ENCODE measurements at places on chromosomes 16 and 17.

DNA sequence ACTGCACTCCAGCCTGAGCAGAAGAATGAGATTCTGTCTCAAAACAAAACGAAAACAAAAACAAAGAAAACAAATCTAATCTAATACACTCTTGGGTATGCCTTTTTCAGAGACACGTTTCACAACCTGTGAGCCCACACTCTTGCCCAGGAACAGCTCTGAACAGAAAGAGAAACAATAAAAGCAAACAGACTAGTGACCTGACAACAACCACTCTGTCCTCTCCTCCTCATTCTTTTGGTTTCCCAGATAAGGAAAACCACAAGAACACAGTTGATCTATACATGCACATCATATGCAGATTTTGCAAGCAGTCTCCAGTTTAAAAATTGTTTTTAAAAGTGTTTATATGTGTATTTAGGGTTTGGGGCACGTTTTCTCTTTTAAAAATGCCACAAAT is 1.3 kb downstream of the MKS1 start:
- DNase-seq: no peak

- DNase-seq: no peak
Observed at GRCh38 chr17:65985571-65985970, 206.4 kb downstream of the CEP112 start.

GRCh38 chr17:28737770-28738679 is 5.8 kb upstream of the TRAF4 start:
- no peak for DNase-seq

DNA sequence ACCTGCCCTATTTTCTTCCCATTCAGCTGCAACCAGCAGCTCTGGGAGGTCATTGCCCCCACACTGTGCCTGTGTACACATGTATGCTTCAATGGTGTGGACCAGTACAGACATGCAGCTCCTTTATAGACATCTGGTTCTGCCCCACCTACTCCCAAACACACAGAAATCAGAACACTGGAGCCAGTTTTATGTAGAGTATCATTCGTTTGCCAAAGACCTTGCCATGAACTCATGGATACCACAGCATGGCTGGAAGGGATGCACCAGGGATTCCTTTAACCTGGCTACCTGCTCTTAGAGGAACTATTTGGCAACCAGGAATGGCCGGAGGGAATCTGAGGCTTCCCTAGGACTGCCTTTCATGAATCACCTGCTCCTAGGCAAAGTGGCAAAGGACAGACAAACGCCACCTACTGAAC is 60.4 kb downstream of the ZFHX3 start:
- DNase-seq: no peak

DNA sequence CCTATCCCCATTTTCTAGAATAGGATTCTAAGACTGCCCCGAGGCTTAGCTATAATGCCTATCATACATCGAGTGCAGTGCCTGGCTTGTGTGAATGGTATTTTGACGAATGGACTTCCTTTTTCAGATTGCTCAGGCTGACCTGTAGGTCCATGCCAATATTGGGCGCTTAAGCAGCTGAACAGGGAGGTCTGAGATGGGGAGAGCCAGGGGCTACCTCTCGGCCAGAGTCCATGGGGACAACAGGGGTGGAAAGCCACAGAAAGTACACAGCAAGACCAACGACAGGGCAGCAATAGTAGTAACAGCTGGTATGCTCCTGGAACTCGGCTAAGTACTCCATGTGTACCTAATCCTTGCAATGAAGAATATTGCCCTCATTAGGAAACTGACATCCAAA is 91.7 kb upstream of the WSCD1 start:
- DNase-seq: no peak

DNA sequence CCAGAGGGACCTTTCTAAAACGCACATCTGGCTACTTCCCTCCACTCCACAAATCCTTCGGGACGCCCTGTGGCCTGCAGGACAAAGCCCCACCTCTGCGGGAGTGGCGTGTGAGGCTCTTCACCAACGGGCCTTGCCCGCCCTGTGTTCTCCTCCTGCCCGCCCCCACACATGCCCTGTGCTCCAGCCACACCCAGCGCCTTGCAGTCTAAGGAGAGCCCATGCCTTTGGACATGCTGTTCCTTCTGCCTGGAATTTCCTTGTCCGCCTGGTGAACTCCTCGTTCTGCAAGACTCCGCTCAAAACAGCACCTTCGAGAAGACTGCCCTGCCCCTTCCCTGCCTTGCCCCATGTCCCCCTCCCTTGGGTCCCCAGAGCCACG is 7.4 kb downstream of the ELOB start:
- DNase-seq: no peak

DNA sequence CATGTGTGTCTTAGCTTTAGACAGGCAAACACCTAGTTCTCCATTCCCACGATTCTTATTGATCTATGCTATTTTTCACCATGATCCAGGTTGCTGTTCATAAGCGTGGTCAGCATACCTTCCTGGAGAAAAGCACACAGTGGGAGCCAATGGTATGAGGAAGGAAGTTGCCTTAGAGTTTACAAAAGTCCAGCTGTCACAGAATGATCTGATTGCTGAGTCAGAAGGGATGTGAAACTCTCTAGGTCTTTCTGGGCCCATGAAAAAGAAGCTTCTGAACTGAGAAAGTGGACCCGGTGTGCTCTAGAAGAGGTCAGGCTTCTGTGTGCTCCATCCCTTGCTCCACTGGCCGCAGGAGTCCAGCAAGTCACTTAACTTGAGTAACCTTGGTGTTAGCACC is 71.0 kb upstream of the CCL1 start:
- DNase-seq: no peak

- DNase-seq: no peak
Observed at GRCh38 chr17:19456016-19456927, 45.2 kb downstream of the RNF112 start.

DNA sequence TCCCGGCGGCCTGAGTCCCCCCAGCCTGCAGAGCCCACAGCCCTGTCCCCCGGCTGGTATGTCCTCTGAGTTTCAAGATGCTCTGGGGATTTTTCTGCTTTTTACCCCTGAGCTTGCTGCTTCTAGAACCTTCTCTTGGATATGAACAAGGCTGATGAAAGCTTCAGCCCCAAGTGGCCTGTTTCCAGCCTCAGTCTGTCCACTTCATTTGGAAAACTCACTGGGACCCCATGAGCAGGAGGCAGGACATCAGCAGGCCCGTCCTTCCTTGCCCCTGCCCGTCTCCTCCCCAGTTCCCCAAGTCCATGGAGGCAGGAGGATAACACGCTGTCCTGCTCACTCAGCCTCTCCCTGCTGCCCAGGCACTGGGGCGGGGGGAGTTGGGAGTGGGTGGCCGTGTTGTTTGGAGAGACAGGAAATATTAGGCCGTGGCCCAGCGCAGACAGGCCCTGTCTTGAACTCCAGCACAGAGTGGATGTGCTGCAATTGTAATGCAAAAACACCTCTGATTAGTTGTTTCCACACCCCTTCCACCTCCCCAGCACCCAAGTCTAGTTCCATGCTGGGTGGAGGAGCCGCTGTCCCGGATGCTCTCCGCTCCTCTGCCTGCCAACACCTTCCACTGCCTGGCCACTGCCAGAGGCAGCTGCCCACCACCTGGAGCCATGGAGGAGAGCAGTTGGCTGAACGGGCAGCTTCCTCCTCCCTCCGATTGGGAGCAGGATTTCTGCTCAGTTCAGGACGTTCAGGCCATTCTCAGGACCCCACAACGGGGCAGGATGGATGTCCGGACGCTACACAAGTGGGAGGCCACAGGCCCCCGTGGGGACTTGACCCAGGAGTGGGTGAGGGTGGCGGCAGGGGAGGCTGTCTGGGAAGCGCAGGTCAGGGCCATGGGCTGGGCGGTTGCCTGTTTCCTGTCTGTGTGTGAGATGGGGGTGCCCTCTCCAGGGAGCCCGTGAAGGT is 216.9 kb upstream of the GSE1 start:
- no peak for DNase-seq

GRCh38 chr17:80837711-80838110 is 153.9 kb upstream of the CHMP6 start:
- DNase-seq: no peak

DNA sequence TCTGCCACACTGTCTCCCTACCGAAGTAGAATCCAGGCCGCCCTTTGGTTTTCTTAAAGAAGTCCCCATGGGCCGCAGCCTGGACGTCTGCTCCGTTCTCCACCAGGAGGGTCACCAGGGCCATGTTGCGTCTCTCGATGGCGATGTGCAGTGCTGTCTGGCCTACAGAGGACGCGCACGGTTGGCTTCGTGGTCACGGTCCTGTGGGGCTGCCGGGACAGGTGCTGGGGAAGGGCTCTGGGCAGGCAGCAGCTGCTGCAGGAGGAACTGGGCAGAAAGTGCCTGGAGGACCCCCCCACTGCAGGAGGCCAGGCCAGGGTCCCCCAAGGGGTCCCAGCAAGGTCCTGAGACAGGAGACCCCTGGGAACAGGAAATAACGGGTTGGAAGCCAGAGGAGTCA is 19.0 kb downstream of the TRPV1 start:
- no peak for DNase-seq

DNA sequence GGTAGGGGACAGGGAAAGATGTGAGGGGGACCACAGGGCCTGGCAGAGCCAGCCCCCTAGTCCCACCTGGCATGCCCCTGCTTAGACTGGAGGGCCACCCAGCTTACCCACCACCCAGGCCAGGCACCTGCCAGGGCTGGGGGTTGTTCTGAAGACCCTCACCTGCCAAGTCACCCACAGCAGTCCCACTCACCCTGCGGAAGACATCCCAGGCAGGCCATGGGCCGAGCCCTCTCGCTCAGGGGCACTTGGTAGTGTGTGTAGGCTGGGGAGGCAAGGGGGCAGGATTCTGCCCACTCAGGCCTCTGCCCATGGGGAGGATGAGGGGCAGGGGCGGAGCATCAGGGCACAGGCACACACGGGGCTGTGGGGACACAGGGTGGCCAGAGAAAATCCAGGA is 4.0 kb downstream of the PLCD3 start:
- DNase-seq: no peak

GRCh38 chr17:46841561-46842379 is 9.6 kb upstream of the WNT9B start:
- no peak for DNase-seq

DNA sequence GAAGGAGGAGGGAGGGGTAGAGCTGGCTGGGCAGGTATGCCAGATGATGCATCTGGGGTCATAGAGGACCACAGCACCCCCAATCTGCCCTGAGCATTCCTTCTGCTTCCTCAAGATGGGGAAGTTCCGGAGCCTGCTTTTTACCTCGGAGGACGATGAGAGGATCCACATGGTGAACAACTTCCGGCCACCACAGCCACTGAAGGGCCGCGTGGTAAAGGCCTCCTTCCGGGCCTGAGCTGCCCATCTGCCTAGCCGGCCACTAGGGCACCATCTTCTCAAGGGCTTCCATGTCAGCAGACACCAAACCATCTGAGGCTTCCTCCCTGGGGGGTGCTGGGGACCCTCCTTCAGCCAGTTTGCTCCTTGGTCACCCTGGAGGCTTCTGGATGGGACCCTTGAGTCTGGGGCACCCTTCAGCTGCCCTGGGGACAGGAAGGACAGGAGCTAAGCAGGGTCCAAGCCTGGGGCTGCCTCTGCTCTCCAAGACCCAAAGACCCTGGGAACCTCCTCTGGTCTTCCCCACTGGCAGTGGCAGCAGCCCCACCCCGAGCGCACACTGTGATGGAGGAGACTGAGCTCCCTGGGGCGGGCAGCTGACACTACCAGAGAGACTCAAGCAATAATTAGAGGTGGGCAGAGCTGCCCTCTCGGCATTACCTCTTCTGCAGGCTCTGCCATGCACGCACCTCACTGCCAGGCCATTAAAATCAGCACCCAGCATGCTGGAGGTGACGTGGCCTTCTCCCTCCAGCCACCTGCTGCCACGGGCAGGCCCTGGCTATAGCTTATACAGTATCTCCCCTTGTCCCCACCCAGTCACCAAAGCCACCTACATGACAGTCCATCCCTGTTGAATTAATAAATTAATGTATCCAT is 9.3 kb downstream of the CA7 start:
- DNase-seq: no peak

- no peak for DNase-seq
Observed at GRCh38 chr17:75525806-75526554, 483 bp downstream of the LLGL2 start.

DNA sequence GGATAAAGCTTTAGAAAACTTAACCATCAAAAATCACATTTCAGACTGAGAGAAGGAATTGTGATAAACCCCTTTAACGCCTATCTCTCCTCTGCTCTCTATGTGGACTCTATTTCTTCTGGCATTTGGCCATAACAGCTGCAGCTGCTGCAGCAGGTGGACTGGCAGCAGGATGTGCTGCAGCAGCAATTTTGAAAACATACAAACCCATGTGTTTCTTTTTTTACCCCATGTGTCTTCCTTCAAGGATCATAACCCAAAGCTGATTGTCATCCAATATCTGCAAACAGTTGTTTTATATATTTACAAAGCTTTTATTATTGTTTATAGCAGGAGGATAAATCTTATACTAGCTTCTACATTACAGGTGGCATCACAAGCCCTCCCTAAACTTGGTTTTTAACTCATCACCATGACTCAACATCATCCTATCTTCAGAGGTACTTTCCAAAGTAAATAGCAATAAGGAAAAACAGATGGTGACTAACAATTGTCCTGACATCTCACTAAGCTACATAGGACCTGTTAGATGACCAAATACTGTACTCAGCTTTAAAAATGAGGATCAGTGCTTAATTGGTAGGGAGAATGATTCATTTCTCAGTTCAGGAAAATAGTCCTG is 14.5 kb upstream of the KRTAP9-2 start:
- DNase-seq: no peak

DNA sequence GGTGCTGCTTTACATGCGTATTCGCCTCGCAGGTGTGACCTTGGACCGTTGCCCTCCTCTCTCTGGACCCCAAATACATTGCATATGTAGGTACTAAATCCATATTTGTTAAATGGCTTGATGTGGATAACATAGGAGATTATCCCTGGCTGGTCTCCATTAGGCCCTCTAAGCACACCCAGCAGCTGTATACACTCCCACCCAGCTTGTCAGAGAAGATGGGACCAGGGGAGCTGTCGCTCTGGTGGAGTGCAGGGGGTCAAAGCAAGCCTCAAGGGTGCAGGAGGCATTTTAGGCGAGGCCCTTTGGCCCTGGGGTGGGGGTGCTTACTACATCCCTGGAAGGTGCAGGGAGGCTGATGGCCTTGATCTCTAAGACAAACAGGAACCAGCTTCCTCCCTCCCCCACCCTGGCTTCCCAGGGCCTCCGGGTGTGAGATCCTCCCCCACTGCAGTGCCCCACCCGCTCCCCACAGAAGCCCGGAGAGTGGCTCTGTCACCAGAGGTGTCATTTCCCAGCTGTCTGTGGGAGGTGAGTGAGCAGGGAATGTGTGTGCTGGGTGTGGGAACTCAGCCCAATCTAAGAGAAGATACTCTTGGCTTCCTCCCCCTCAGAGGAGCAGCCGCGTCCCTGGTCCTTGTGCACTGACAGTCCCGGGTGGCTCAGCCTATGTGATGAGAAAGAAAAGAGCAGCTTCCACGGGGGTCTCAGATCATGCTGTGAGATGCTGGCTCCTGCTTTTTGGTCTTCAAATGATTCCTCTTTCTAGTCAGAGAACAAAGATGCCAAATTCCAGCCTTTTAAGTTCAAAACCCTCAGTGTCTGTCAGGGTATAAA is 1.4 kb upstream of the VAMP2 start:
- no peak for DNase-seq

DNA sequence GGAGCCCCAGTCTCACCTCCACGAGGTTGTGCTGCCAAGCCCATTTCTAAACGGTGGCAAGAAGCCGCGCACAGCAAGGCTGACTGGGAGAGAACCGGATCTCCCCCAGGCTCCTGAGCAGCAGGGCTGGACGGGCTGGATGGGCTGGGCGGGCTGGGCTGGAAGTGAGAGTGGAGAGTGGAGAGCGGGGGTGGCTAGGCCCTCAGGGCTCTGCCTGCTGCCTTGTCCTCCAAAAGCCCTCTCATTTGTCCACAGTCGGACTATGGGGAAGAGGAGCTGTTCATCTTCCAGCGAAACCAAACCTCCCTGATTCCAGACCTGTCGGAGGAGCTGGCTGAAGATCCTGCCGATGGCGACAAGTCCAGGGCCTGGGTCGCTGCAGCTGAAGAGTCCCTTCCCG is 3.2 kb downstream of the DNAAF8 start:
- no peak for DNase-seq

Data from left renal cortex interstitium (tissue), 4 donors.